ENCODE measurements at places on chromosomes 16 and 17.

DNA sequence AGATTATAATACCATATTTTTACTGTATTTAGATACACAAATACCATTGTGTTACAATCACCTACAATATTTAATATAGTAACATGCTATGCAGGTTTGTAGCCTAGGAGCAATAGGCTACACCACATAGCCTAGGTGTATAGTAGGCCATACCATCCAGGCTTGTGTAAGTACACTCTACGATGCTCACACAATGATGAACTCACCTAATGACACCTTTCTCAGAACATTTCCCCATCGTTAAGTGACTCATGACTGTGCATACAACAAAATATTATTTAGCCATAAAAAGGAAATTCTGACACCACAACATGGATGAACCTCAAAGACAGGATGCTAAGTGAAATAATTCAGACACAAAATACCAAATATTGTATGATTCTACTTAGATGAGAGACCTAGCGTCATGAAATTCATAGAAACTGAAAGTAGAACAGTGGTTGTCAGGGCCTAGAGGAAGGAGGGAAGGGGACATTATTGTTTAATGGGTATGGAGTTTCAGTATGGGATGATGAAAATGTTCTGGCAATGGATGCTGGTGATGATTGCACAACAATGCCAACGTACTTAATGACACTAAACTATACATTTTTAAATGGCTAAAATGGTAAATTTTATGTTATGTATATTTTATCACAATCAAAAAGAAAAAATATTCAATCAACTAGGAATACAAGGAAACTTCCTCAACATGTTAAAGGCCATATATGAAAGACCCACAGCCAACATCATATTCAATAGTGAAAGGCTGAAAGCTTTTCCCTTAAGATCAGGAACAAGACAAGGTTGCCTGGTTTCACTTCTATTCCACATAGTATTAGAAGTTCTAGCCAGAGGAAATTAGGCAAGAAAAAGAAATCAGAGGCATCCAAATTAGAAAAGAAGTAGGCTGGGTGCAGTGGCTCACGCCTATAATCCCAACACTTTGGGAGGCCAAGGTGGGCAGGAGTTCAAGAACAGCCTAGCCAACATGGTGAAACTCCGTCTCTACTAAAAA, 5.9 kb upstream of the C16orf87 start:
- DNase-seq = no peak

GRCh38 chr17:81843713-81844326, 9.0 kb upstream of the PPP1R27 start:
- DNase-seq = no peak

DNA sequence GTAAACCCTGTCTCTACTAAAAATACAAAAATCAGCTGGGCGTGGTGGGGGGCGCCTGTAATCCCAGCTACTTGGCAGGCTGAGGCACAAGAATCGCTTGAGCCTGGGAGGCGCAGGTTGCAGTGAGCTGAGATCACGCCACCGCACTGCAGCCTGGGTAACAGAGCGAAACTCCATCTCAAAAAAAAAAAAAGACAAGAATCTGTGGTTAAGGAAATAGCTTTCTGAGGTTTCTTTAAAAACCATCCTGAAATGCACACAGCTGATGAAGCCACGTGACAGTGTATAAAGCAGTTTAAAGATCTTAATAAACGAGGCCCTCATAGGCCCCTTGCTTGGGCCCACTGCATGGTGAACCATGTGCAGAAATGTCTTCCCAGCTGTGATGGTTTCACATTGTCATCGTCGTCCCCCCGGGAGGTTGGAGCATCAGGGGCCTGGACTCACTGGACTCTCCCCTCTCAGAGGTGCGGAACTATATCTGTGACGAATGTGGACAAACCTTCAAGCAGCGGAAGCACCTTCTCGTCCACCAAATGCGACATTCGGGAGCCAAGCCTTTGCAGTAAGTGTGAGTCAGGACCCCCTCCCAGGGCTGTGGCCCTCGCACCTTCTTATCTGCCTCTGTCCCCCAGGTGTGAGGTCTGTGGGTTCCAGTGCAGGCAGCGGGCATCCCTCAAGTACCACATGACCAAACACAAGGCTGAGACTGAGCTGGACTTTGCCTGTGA, 16.2 kb downstream of the ZNF276 start:
- DNase-seq = no peak

DNA sequence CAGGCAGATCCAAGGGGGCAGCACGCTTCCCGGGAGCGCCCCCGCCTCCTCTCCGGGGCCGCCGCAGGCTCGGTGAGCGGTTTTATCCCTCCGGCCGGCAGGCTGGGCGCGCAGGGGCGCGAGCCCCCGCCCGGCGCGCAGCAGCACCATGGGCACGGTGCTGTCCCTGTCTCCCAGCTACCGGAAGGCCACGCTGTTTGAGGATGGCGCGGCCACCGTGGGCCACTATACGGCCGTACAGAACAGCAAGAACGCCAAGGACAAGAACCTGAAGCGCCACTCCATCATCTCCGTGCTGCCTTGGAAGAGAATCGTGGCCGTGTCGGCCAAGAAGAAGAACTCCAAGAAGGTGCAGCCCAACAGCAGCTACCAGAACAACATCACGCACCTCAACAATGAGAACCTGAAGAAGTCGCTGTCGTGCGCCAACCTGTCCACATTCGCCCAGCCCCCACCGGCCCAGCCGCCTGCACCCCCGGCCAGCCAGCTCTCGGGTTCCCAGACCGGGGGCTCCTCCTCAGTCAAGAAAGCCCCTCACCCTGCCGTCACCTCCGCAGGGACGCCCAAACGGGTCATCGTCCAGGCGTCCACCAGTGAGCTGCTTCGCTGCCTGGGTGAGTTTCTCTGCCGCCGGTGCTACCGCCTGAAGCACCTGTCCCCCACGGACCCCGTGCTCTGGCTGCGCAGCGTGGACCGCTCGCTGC, 832 bp downstream of the CDK5R1 start:
- no peak for DNase-seq

DNA sequence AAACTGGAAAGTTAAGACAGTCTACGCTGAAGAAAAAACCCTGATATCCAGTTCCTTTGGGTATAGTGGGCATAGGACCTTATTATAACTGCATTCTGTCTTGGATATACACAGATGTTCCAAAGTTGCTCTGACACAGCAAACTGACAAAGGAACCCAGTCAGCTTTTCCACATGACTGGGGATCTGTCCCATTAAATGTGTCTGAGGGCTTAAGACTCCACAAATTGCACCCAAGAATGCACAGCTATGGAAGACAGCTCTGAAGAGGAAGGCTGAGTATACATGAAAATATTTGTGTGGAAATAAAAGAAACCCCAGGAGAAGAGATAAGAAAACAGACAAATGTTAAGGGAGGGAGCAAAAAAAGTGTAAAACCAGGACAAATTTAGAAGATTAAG, 114.1 kb downstream of the SPAG9 start:
- DNase-seq = no peak

- no peak for DNase-seq
These were observed 7.8 kb upstream of the RNF213 start for GRCh38 chr17:80252871-80253270.

GRCh38 chr17:77435272-77436057, 294.7 kb downstream of the SEC14L1 start:
- DNase-seq = no peak

- no peak for DNase-seq
These were observed 109.7 kb downstream of the TOX3 start for GRCh38 chr16:52437277-52437670.

Measured in substantia nigra (tissue), 51 donors.